Jurkat, Clone E6-1 (cell line): ENCODE measurements at places on chromosomes 12 and 14.

- DNase-seq, result no peak
Observed at GRCh38 chr14:74720526-74720925, 7.6 kb downstream of the FCF1 start.

DNA sequence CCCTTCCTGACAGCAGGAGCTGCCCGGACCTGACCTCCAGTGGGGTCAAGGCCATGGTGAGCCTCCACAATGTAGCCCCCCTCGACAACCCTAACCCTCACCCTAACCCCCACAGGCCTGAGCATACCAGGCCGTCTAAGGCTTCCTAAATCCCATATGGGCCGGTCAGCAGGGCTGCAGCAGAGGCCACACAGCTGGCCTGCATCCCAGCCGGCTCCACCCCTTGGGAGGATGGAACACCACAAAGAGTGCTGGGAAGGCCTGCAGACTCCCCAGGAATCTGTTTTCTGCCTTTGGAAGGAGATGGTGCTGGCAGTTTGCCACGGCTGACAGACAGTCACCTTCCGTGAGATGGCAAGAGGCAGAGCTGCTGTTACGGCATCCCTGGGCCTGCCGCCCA is 2.8 kb downstream of the TMEM179 start:
- no peak for DNase-seq

GRCh38 chr12:21718944-21719650 is 55.4 kb downstream of the KCNJ8 start:
- no peak for DNase-seq

- DNase-seq, result peak; percentile 86
Observed at GRCh38 chr12:68675101-68675842, 11.5 kb upstream of the NUP107 start.

- DNase-seq, result no peak
Observed at GRCh38 chr14:51455041-51455835, 196.5 kb upstream of the FRMD6 start.

GRCh38 chr12:39205969-39206368 is 237.0 kb downstream of the KIF21A start:
- no peak for DNase-seq

DNA sequence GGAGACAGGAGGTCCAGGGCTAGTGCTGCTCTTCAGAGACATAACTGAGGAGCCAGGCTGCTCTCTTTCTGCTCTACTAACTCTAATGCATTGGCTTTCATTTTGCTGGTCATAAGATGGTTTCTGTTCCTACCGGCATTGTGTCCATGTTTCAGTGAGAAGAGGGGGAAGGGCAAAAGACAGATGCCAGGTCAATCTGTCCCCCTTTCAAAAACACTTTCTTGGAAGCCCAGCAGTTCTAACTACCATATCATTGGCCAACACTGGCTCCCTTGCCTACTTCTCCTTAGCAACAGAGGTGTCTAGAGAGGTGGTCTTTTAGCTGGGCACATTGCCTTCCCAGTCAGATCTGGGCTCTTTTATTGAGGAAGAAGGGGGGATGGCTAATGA is 63.9 kb downstream of the TGFB3 start:
- no peak for DNase-seq

GRCh38 chr12:104143002-104143401 is 5.0 kb upstream of the NFYB start:
- no peak for DNase-seq

- DNase-seq, result peak; percentile 30
Observed at GRCh38 chr14:64623554-64624165, 73.9 kb downstream of the PPP1R36 start.

- no peak for DNase-seq
Observed at GRCh38 chr14:52936437-52936836, 14.4 kb downstream of the FERMT2 start.

GRCh38 chr14:76773956-76774820 is 12.9 kb downstream of the VASH1 start:
- no peak for DNase-seq

GRCh38 chr12:53899230-53899629 is 39.4 kb upstream of the HOXC13 start:
- DNase-seq, result no peak

- no peak for DNase-seq
Observed at GRCh38 chr12:39138268-39138667, 232.9 kb upstream of the CPNE8 start.

GRCh38 chr14:97699026-97699425 is 901.8 kb downstream of the VRK1 start:
- DNase-seq, result no peak

- peak; percentile 54 for DNase-seq
Observed at GRCh38 chr14:20857630-20858261, 33.4 kb upstream of the RNASE3 start.

DNA sequence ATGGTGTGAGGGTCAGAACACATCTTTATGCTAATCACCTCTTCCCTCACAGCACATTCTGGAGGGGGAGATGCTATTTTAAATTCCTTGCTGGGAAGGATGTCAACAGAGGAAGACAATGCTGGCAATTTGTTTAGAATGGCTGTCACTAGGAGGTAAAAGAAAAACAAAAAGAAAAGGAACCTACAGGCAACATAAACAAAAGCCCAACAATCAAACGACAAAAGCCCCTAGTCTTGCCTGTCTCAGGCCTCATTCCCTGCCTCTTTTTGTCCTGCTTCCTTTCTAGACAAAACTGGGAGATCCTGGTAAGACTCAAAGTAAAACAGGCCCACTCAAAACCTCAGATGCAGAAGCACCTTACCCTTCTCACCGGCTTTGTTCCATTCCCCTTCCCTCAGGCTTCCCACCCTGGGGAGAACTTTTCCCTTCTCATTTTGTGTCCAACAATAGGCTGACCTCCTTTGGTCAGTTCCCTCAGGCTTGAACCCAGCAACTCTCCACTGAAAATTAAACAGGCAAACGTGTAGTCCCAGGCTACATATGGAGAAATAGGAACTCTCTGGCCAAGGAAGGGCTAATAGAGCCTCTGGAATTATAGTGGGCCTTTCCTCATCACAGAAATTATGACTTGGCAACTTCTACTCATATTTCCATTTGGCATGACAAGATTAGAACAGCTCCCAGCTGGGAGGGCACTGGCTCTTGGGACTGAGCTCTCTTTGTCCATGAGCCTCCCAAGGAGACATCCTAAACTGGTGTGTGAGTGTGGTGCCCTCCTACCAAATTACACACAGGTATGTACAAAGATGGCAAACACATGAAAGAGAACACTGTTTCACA is 193.0 kb downstream of the MON2 start:
- DNase-seq, result no peak

DNA sequence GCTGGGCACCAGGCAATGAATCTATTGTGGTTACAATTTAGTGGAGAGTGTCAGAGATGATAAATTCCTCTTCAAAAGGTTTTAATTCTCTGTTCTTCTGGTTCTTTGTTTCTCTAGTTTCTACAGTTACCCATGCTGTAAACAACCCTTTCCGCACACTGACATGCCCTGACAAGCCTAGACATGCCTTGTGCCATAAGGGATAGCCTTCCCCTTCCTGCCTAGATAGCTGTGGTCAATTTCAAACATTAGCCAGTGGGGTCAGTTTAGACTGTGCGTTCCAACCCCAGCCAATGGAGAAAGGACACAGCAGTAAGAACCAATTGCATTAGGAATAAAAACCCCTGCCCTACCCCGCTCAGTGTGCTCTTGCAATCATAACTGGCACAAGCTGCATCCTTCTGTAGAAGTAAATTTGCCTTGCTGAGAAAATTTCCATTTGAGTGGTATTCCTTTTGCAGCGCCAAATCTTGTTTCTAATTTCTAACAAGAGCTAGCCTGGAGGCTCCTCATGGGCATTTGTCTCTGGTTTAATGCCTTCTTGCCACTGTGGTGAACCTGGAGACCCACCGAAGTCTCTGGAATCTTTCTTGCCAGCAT is 6.4 kb downstream of the EDDM3A start:
- no peak for DNase-seq

DNA sequence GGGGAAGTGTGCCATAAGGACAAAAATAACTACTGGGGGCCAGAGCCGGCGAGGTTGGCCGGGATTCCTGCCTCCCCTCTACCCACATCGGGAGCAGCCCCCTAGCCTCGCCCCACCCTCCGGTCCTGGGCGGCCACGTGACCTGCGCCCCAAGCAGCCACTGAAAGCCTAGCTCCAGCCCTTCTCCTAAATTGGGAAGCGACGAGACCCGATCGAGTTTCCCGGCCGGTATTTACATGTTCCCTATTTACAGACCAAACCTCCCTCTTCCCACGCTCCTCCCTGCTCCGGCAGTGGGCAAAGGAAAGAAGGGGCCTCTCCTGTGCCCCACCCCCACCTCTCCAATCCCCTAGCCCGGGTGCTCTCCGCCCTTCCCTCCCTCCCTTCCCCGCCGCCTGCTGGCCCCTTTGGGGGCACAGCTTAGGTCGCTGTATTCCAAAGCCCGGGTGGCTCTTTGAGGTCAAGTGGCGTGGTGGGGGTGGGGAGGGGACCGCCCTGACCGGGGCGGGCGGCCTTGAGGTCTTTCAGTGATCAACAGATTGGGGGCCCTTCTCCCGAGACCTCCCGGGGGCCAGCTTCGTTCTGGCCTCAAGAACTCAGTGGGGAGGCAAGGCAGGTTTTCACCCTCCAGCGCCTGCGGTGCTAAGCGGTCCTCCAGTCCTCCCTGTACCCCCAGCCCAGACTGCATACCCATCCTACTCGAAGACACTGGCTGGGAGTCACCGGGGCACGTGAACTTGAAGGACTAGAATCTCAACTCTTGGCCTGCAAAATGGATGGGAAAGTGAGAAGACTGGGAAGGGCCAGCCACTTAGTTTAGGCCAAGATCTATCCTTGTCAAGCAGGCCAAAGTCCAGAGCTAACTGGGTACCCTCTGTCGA is 6.3 kb upstream of the CTDSP2 start:
- no peak for DNase-seq

GRCh38 chr14:80275208-80275850 is 64.0 kb upstream of the DIO2 start:
- DNase-seq, result no peak
